ENCODE measurements at places on chromosomes 7 and 10.

DNA sequence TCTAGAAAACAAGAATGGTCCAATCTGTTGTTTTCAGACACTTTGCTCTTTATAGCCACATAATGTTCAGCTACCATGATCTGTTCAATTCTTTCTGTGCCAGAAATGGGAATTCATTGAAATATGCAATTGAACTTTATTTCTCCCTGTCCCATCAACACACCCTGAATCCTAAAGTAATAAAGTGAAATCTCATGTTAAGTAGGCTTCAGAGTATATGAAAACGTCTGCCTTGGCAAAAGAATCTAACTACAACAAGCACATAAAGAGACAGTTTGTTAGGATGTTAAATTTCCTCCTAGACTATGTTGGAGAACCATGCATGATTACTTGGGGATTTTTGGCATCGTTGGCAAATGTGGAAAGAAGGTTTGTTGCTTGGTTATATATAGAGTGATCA, 722.7 kb downstream of the XPNPEP1 start:
- no peaks in the 10 kb centered on the region for H3K4me1 ChIP-seq
- no peak overlapping the region for H3K4me3 ChIP-seq
- no peaks in the 10 kb centered on the region for H3K27me3 ChIP-seq

DNA sequence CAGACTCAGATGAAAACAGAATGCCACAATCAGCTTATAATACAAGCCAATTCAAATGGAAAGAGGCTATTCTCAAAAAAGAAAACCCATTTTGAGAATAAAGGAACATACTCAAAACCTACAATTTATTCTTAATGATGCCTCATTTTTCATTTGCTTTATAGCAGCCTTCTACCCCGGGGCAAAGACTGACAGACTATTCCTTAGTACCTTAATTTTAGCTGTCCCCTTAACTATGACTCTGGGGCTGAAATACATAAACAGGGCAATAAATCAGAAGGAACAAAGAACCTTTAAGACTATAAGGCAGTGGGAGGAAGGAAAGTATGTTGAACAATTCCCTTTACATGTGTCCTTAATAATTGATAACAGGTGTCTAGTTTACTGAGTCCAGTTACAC, 76.8 kb downstream of the TMEM106B start:
- H3K27ac ChIP-seq: no peak overlapping the region
- no peak overlapping the region for H3K4me3 ChIP-seq
- DNase-seq: no peak
- no peaks in the 10 kb centered on the region for H3K36me3 ChIP-seq

DNA sequence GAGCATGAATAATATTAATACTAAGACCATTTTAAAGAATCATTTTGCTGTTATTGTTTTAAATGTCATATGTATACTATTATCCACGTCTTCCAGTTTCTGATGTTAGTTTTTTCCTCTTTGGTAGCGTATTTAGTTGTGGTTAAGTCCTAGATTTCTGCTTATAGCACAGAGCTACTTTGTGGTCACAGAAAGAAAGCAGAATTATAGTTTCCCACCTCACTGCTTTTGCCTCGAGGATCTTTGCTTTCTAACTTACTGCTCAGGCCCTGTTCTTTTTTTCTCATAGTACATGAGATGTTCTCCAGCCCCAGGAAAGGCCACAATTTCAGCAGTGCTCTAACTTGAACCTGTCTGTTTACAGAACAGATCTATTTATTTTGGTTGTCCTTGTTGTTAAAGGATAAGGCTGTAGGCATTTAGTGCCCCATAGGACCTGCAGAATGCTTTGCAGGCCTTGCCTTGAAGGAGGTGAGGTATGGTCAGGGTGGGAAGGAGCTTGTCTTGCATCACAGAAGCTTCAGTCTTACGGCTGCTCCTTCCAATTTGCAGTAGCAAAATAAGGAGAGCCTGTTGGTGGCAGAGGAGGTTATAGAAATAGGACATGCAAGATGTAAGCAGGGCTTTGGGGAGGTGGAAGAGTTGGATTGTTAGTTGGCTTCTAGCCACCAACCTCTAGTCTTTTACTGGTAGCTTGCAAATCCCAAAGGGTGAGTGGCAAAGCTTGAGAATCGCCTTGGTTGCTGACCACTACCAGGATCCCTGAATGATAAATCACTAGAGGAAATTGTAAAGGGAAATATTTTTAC, 129.1 kb downstream of the LRRC4 start:
- no peaks in the 10 kb centered on the region for H3K27me3 ChIP-seq
- H3K4me1 ChIP-seq: peaks cover 42% of the 10 kb centered on the region
- DNase-seq: no peak
- H3K36me3 ChIP-seq: peaks cover 13% of the 10 kb centered on the region
- H3K4me3 ChIP-seq: no peak overlapping the region

- no peak for DNase-seq
- no peaks in the 10 kb centered on the region for H3K4me1 ChIP-seq
- no peaks in the 10 kb centered on the region for H3K36me3 ChIP-seq
Observed at GRCh38 chr7:54878339-54878738, 119.3 kb upstream of the SEC61G start.

Measured in activated CD4-positive, alpha-beta T cell treated with anti-CD3 and anti-CD28 coated beads, Interleukin-2, amount 10 ng/mL, durations not matched to agents 7 days and 5 days (primary cell).